Epithelial cell of prostate (primary cell): ENCODE measurements at places on chromosomes 3 and 15.

DNA sequence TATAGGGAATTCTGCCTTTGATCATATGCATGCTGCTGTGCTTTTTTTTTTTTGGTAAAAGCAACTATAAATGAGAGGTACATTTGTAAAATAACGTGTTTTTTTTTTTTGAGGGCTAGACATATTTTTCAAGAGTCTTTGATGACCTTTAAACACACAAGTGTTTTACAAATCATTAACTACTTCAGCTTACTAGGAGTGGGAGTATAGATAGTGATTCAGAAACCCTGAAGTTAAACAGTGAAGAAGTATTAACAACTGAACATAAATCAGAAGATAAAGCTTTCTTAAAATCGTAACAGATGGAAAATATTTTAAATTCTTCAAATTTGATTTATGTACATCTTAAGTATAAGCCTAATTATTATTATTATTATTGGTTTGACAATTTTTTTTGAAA, 2.9 kb upstream of the GMNC start:
- no peak for DNase-seq

DNA sequence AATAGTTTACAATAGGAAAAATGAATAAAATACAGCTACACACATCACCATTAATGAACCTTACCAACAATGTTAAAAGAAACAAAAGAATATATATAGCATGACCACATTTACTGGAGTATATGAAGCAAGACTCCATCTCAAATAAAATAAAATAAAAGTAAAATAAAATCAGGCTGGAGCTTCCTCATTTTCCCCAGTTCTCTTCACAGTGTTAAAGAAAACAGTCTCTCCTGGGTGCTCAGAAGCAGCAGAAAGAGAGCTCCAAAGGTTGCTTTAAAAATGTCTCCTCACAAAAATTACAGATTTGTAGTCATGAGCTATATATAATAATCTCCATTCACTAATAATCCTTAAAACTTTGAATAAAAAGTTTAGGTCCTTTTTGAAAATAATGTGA, 48.8 kb downstream of the PIK3CB start:
- DNase-seq, result no peak

GRCh38 chr3:69823743-69824142, 84.5 kb downstream of the MITF start:
- DNase-seq, result no peak

DNA sequence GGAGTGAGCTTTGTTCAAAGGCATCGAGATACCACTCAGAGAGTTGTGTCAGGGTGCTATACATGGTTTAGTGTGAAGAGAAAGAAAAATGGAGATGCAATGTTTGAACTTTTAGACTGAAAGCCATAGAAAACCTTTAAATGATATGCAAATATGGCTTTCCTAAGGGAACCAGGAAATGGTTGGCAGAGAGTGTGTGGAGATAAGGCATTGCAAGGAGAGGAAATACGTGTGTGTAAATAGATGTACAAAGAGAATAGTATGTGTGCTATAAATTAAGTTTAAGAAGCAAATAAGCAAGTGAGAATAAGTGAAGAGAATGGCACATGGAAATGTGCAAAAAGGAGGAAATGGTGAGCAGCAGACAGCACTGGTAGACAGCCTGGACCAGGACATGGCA, 198.1 kb downstream of the SLC9A9 start:
- no peak for DNase-seq

DNA sequence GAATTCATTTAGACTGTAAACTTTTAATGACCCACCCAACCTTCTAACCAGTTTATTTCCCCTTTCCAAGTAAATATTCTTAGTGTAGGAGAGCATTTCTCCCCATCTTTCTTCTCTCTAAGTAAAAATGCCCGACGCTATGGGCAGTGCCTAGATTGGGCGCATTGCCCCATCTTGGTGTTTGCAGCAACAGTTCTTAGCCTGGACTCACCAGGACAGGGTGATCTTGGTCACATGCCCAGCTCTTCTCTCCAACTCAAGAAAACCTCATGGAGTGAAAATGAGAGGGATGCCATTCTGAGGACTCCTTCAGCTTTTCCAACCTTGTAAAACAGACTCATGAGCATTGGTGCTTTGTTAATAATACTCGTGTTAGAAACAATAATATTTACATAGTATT, 76.7 kb downstream of the GHSR start:
- DNase-seq, result no peak

DNA sequence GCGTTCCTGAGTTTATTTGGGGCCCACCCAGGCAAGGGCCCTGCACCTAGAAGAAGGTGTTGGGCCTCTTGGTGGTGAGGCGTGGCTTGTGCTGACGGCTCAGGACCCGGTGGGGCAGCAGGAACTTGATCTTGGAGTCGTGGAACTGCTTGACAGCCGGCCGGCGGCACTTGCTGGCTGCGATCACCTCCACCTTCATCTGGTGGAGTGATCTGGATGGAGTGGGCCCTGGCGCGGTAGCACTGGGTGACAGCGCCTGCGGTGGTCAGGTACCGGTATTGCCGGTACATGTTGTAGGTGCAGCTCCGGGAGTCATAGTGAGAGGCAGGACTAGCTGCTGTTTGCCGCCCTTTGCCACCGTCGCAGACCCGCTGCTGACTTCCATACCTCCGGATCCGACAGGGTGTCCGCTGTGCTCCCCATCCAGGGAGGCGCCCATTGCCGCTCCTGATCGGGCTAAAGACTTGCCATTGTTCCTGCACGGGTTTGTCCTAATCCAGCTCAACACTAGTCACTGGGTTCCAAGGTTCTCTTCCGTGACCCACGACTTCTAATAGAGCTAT, 136.8 kb downstream of the ANO10 start:
- DNase-seq, result no peak

GRCh38 chr15:25803036-25803435, 60.1 kb downstream of the ATP10A start:
- DNase-seq, result no peak

DNA sequence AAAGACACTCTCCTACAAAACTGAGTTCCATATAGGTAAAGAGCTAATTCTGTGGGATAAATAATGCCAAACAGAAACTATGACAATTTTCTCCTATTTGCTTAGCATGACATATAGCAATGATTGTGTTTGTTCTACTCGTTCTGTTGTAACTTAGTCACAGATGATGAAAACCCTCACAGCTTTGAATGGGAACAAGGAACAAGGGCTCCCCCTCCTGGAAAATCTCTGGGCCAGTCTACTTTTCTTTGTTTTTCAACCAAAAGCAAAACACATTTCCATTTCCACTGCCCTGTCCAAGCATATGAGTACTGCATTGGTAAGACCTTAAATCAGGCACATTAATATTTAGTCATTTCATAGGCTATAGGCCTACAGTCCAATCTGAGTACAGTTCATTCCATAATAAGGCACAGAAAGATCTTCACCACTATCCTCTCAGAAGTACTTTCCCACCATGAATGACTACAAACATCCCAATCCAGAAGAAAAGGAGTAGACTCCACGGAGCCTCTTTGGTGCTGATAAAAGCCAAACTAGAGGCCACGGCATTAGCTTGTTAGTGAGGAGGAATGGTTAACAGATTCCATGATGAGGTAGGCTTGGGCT, 67.1 kb downstream of the ATP8B4 start:
- DNase-seq, result peak; percentile 62

- DNase-seq, result no peak
Measured at GRCh38 chr15:91196768-91197167, 96.7 kb downstream of the SV2B start.

GRCh38 chr3:69510481-69511030, 124.7 kb upstream of the FRMD4B start:
- no peak for DNase-seq

DNA sequence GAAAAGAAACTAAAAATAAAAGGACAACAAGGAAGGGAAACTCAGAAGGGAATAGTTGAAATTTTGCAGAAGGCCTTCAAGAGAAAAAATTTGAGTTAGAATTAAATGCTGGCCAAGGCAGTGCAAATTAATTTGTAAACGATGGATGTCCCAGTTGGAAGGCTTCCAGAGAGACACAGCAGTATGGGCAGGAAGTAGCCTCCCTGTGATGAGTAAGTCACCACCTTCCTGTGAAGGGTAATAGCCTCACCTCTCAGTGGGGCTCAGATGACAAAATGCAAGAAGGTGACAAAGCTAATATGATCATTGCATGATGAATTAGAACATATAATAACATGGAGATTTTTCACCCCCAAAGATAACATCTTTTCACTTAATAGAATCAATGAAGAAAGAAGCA, 27.3 kb upstream of the TMCO5A start:
- DNase-seq, result no peak

DNA sequence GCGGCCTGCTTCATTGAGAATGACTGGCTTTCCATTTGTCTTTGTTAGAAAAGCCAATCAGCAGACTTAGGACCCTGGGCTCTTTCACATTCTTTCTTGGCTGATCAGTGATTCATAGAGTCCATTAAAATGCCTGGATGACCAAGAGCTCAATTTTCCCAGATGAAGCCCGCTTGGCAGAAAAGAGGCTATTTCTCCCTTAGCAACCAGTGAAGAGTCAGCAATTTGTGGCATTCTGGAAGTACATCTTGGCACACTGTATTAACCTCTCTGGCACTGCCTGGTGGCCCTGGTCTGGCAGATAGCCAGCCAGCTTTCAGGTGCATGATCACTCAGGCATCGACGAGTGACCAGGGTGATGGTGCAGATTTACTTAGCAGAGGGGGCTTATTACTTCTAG, 145.7 kb upstream of the PLAAT1 start:
- DNase-seq, result no peak

- peak; percentile 6 for DNase-seq
Measured at GRCh38 chr3:62051506-62051905, 321.8 kb downstream of the FEZF2 start.

- DNase-seq, result no peak
Measured at GRCh38 chr3:43503067-43503728, 118.6 kb downstream of the ANO10 start.

DNA sequence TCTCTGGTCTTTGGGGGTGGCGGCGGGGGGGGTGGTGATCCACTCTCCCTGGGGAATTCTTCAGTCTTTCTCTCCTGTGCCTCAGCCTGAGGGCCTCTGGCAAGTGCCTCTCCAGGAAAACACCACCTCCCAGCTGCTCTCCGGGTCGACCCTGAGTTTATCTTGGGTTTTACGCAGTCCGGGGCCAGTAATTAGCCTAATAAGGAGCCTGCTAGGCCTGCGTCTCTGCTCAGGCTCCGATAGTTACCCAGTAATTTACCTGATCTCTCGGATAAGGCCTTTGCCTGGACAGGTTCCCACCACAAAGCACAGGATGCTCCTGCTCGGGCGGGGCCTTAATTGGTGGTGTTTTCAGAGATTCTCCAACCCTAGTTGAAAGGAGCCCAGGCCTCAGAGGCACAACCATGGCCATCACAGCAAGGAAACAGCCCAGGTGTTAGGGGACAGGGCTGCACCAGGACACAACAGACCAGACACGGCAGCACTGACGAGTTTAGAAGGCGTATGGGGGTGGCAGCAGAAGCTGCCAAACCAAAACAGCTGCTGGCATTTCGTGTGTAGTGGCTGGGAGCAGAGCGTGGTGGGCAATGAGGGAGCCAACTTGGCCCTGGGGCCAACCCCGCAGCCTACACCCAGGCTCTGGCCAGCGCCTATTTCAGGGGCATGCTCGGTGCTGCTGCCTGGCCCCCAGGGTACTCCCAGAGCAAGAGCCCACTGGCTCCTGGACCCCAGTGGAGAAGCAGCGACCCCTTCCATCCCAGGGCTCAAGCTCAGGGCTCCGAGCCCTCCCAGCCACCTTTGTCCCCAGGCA, 71.4 kb downstream of the KLF13 start:
- DNase-seq, result no peak

- DNase-seq, result no peak
Measured at GRCh38 chr3:77320514-77320913, 280.6 kb downstream of the ROBO2 start.

DNA sequence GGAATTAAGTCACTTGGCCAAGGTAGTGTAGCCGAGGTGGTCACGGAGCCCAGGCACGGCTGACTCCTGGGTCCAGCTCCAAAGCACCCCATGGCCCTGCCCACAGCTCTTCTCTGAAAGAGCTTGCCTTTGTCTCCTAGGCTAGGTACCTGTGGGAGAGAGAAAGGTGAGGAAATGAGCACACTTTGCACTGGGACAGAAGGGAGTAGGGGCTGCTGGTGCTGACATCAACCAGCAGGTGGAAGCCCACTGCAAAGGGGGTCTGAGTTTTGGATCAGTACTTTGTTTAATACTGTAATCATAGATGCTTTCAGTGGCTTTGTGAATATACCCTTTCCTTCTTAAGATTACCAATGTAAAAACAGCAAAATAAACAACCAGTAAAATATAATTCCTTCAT, 128.3 kb upstream of the EIF1B start:
- no peak for DNase-seq

GRCh38 chr3:188788621-188789081, 383.1 kb upstream of the TPRG1 start:
- DNase-seq, result no peak

- DNase-seq, result no peak
Measured at GRCh38 chr3:12585181-12585580, 28.3 kb downstream of the MKRN2 start.

- DNase-seq, result no peak
Measured at GRCh38 chr15:22735781-22736180, 50.7 kb upstream of the NIPA1 start.

DNA sequence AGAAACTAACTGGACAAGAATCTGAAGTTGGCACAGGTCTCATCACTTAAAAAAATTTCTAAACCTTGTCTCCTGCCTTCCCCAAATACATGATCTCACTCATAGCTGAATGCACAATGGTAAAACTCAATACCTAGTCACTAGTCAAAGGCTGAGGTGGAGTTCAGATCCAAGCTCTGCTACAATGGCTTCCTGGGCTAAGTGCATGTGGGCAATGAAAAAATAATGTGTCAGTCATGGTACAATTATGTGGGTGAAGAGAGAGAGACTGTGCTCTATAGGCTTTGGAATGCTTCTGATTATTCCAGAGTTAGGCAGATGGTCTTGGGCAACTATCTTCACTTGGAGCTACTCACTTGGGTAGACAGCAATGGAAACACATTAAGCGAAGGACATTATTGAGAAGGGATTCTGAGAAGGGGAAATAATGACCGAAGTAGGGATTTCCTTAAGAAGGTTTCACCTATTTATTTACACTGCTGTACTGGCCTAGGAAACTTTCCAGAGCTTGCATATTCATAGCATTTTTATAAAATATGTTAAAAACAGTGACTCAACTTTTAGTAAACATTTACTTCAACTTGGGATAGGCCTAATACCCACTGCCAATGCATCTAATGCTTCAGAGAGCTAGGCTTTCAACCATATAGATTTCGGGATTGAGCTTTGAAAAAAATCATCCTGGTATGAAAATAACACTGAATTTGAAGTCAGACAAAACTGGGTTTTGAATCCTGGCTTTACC, 58.7 kb upstream of the PLXND1 start:
- DNase-seq, result peak; percentile 52
